ENCODE measurements at places on chromosomes 3 and 15.

- no peak for DNase-seq
Measured at GRCh38 chr15:52361494-52361893, 65.9 kb upstream of the MYO5C start.

DNA sequence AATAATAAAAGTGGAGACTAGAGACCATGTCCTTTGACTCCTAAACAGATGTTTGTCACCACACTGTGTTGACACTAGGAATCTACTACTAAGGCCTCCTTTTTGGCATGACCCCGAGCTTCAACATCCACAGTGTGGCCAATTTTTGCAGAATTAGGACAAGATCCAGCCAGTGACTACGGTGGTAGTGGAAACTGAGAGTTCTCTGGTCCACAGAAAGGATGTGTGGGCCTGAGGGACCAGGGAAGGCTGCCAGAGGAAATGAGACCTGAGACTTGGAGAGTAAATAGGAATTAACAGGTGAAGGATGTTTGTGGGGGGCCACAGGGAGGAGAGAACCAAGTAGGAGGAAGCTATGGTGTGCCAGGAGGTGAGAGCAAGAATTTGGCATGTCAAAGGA is 122.7 kb downstream of the CHCHD6 start:
- no peak for DNase-seq

- no peak for DNase-seq
Measured at GRCh38 chr15:48992545-48992944, 28.8 kb upstream of the SHC4 start.

GRCh38 chr15:60672400-60672799 is 193.5 kb upstream of the ICE2 start:
- no peak for DNase-seq

DNA sequence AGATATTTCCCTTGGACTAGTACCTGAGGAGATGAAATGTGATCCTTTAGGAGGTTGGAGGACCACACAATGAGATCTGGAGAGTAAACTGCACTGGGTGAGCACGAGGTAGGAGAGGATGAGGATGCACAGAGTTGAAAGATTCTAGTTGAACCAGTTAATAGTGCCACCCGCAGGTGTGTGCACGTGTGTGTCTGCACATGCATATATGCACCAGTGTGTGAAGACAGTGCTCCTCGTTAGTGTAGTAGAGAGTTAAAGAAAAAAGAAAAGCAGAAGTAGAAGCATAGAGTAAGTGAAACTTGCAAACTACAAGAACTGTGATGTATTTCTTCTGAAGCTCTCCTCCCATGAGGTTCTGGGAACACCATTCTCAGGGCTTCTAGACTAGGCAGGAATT is 8.4 kb downstream of the MED12L start:
- no peak for DNase-seq

DNA sequence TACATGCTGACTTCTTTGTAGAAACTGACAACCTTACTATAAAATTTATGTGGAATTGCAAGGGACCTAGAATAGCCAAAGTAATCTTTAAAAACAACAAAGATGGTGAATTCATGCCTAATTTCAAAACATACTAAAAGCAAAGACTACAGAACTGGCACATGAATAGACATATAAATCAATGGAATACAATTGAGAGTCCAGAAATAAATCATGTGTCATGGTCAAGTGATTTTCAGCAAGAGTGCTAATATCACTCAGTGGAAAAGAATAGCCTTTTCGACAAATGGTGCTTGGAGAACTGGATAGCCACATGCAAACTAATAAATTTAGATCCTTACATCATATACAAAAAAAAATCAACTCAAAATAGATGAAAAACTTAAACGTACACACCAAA is 8.7 kb downstream of the IMPG2 start:
- no peak for DNase-seq

- DNase-seq: no peak
Measured at GRCh38 chr15:58694641-58695398, 54.7 kb downstream of the ADAM10 start.

DNA sequence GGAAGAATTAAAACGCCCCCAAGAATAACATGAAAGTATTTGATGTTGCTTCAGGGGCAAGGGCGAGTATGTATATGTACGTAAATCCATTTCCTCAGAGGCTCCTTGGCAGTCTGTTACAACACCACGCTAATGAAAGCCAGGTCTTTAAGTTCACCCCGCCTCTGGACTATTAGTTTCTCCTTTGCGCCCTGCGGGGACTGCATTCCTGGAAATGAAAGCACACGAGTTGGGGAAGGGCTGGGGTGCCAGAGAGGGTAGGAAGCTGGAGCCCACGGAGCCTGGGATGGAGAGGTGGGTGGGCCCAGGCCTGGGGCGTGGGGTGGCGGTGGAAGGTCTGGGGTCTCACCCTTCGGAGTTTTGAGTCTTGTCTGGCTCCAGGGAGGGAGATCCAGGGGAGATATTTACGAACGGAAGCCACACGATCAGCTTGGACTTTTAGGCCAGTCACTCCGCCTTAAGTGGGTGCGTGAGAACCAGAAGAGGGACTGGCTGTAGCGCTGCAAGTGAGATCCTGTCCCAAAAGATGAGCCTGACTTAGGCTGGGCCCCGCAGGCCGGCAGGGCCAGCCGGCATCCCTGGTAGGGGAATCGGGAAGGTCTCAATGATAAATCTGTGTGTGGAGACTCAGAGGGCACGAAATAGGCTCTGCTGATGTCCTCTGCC is 1.6 kb upstream of the PLCL2 start:
- no peak for DNase-seq
